ENCODE measurements at places on chromosomes 12 and 14. TPM values are rescaled to one million over a fixed set of nuclear protein-coding genes. Genes with fewer than 3 reads are reported as not detected.

SLCO1B1 gene
- total RNA-seq: not detected

GPRC5D gene
- not detected for total RNA-seq

PUS7L gene
- total RNA-seq: 1.8 TPM

GPD1 gene
- total RNA-seq: 68.6 TPM

ACOT4 gene
- 4.9 TPM for total RNA-seq
